ENCODE measurements at places on chromosomes 6 and 20.

GRCh38 chr6:3162067-3162497 lies 4.7 kb upstream of the TUBB2A start:
- DNase-seq = no peak

GRCh38 chr6:15763837-15764236 lies 101.0 kb upstream of the DTNBP1 start:
- no peak for DNase-seq

DNA sequence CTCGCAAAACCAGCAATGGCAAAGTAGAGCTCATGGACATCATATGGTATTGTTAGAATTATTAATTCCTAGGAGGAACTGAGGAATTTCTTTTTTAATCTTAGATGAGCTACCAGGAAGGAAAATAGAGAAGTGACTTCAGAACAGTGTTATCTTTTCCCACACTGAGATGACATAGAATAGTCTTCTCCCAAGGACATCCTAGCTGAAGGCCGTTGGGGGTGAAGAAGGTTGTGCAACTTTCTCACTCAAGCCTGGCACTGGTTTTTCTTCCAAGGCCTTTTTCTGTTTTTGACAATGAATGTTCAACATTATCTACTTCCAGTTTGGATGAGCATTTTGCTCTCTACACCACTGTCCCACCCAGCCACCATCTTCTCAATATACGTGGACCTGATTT lies 35.8 kb upstream of the MAS1 start:
- DNase-seq = no peak

DNA sequence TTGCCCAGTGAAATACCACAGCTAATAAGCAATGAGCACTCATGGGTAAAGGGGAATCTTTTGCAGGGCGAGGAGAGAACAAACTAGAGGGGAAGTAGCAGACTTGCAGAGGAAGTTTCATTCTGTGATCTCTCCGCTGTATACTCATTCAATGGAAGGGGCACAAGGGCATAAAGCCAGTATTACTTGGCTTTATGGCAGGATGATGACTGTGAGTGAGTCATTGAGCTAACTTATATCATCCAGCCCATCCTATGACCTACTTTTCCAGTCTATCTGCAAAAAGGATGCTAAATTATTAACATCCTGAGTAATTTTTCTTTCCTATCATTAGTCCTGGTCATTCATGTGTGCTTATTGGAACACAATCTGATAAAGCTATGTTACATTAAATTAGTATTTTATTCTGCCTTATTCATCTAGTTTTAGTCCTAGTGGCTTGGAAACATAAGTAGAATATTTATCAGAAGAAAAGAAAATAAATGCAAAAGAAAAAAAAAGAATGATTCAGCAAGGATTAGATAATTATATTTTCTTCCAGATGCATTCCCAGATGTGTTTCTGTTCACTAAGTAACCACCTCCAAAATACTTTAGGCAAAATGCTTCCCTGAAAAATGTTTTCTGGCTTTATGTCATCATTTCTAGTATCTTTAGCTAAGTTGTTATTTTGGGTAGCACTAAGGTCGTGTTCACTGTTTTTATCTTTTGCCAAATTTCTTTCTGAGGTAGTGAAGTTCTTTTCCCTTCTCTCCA lies 471.7 kb downstream of the CDKAL1 start:
- DNase-seq = no peak
